ENCODE measurements at places on chromosomes 16 and 17.

- no peak for DNase-seq
These were observed 221.9 kb upstream of the GSE1 start for GRCh38 chr16:85391175-85391707.

DNA sequence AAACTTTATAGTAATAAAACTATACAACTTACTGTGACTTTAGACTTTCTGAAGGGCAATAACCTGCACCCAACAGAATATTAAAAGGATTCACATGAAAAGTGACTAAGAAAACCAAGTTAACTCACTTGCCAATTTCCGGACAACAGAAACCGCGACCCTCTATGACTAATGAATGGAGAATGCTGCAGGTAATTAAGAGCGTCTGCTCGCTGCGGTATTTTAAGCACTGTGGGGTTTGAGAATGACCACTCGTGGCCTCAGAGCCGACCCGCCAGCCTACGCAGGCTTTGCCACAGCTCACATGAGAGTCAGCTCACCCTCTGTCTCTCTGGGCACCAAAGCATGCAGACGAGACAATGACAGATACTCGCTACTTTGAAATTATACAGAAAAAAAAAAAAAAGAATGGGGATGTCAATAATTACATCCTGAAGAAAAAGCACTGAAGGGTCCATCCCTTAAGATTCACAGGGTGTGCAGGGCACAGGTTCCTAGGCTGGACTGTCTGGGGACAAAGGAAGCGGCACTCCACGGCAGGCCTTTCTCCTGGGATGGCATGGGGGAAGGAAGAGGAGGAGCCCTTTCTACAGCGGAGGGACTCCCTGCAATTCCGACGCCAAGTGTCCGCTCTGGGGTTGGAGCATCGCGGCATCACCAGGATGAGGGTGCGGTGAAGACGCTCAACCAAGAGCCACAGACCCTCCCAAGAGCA is 35.0 kb downstream of the ZCCHC14 start:
- no peak for DNase-seq

GRCh38 chr16:68155425-68155824 is 70.3 kb downstream of the NFATC3 start:
- DNase-seq: no peak

- DNase-seq: no peak
These were observed 4.8 kb downstream of the RNF222 start for GRCh38 chr17:8392674-8393469.

DNA sequence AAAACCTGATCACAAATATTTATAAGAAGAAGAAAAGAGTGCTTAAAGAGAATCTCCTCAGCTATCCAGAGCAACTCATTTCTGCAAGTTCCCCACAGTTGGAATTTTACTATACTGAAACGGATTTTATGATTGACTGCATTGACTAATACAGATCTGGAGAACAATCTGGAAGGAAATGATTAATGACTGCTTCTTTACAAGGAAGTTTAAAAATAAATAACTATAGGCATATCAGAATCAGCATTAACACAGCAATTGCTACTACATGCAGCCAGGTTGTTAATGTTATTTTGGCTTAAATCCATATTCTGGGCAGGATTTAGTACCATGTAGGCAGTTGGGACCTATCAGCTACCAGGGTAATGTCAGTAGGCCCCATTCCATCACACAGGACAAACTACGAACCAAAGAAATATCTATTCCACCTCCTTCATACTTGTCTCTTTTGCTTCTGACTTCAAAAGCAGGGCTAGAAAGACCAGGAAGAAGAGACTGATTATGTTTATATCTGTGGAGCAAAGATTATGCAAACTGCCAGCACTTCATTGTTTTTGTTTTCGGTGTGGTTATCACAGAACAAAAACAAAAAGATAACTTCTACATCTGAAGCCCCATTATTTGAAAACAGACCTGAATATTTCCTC is 3.9 kb downstream of the SKAP1 start:
- DNase-seq: no peak
